ENCODE measurements at places on chromosomes 7 and 10. TPM values are rescaled to one million over a fixed set of nuclear protein-coding genes. Genes with fewer than 3 reads are reported as not detected.

The CUZD1 gene
- polyA plus RNA-seq, result 2.3 TPM

The OR2A12 gene
- not detected for polyA plus RNA-seq

The PNLIPRP2 gene
- not detected for polyA plus RNA-seq

The GRID2IP gene
- polyA plus RNA-seq, result 0.61 TPM

The SPDYE8 gene
- 0.21 TPM for polyA plus RNA-seq

The NEUROD6 gene
- not detected for polyA plus RNA-seq

The FZD1 gene
- 56.4 TPM for polyA plus RNA-seq

The GSAP gene
- 8.2 TPM for polyA plus RNA-seq

The FXYD4 gene
- polyA plus RNA-seq, result not detected

The RELN gene
- polyA plus RNA-seq, result 24.3 TPM

The FOXP2 gene
- 13.7 TPM for polyA plus RNA-seq

The SFMBT2 gene
- 5.9 TPM for polyA plus RNA-seq

The FUOM gene
- polyA plus RNA-seq, result 19.7 TPM

The KCTD7 gene
- 26.4 TPM for polyA plus RNA-seq

The FGFR2 gene
- 106 TPM for polyA plus RNA-seq

The EN2 gene
- 0.04 TPM for polyA plus RNA-seq

The RPEL1 gene
- polyA plus RNA-seq, result 0.11 TPM

The ARHGAP22 gene
- polyA plus RNA-seq, result 1.1 TPM

The TUBB8 gene
- polyA plus RNA-seq, result 0.50 TPM

The GOLGA7B gene
- 0.42 TPM for polyA plus RNA-seq

The NUDT13 gene
- polyA plus RNA-seq, result 5.7 TPM
